Adipocyte (in vitro differentiated cells): ENCODE measurements at places on chromosomes 12 and 14.

DNA sequence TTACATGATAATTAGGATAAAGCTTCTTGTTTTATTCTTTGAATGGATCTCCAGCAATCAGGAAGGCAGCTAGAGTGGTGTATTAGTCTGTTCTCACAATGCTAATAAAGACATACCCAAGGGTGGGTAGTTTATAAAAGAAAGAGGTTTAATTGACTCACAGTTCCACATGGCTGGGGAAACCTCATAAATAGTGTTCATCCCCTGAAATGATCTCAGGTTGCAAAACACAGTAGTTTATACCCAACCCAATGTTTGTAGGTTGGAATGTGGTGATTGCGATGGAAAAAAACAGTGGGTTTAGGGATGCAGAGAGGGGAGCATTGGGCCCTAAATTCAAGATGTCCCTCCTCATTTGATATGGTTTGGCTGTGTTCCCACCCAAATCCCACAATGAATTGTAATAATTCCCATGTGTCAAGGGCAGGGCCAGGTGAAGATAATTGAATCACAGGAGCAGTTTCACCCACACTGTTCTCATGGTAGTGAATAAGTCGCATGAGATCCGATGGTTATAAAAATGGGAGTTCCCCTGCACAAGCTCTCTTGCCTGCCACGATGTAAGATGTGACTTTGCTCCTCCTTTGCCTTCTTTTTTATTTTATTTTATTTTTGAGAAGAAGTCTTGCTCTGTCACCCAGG lies 11.5 kb downstream of the MUCL1 start:
- no peak for DNase-seq

DNA sequence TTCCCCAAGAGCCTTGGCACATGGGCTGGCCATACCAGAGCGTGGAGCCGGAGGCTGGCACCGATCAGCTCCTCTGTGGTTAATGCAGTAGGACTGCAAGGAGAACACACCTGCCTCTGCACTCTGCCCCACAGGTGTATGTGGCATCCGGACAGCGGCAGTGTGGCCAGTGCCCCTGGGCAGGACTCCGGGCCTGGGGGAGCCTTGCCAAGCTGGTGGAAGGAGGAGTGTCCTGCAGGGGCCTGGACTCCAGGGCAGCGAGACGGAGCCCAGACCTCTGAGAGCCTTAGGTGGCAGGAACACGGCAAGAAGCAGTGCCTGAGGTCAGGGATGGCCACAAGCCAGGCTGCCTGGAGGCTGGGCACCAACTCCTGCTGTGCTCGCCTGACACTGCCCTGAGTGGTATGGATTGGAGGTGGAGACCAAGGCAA lies 5.3 kb upstream of the BEGAIN start:
- no peak for DNase-seq

DNA sequence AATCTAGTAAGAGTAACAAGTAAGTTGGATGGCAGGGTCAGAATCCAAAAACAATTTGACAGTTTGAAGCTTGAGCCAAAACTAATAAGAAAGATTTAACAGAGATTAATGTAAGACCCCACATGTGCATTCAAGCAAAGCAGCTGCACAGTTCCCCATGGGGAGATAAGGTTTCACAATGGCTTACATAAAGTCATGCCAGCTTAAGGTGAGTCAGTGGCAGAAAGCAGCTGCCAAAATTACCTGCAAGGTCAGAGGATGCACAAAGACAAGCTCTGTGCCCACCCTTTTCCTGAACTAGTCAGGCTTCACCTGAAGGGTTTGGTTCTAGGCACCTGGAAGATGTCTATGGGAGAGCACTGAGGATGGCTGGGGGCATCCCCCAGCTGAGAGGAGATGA lies 36.6 kb upstream of the KRT77 start:
- no peak for DNase-seq

GRCh38 chr12:15550793-15551192 lies 228.5 kb downstream of the PTPRO start:
- no peak for DNase-seq

GRCh38 chr12:27922531-27923139 lies 49.9 kb downstream of the PTHLH start:
- DNase-seq, result peak; percentile 64

DNA sequence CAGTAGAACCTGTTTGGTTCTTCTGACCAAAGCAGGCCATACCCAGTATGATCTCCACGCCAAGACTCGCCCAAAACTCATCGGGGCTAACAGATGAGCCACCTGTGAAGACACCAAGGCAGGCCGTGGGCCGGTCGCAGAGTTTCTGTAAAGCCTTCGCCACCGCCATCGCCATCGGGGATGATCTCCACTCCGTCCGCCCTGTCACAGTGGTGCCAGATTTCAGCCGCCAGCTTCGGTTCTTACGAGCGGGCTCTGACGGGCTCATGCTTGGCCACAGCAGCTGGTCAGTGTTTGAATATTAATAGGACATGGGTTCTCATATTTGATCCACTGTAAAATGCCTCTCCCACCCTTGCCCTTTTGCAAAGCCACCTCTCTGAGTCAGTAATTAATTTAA lies 113.2 kb upstream of the TMEM132D start:
- no peak for DNase-seq
